NCI-H1436 (cell line): ENCODE measurements at places on chromosomes 3 and 15.

GRCh38 chr3:123357275-123357674 is 91.6 kb downstream of the ADCY5 start:
- no peak for DNase-seq

DNA sequence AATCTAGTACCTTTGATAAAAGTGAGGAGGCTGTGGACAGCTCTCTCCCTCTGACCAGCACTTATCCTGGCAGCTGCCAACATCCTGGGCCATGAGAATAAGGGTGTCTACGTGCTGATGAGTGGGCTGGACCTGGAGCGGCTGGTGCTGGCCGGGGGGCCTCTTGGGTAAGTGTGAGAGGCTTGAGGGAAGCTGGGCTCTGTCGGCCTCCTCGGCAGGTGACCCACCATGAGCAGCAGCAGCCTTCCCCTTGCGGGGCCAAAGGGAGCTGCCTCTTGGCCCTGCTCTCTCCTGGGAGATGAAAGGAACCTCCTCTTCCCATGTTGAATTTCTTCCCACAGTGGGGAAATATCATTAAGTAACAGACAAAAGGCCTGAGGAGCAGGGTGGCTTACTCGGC is 9.2 kb downstream of the IVD start:
- no peak for DNase-seq

- DNase-seq = no peak
These were observed 12.5 kb downstream of the SSR3 start for GRCh38 chr3:156542101-156543042.

DNA sequence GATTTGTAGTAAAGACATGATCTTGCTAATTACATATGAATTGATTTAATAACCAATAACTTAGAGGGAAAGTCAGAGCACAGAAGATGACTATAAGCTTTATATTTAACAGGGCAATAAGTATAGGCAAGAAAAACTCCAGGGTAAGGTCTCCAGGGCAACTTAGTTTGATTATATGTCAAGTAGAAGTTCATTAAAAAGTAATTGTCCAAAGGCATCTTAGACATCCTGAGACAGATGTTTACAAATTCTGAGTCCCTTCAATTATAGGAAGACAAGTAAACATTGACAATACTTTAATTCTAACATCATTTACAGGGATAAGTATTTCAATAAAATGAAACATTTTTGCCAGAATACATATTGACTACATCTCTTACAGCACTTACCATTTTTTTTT is 416.0 kb downstream of the RAP2B start:
- no peak for DNase-seq

DNA sequence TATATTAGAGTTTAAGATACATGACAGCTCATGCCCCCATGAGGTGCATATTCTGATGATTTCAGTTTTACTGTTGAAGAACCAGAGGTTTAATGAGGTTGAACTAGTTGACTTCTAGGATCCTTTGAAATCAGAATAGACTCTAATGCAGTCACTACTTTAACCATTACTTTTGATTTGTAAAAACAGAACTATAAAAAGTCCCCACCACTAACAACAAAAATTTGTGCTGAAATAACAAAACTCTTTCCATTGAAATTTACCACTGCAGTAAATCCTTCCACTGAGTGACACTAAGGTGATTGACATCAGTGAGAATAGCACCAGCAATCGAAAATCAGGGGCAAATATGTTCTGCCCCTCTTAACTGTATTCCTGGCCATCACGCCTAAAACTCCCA is 214.1 kb downstream of the SHQ1 start:
- DNase-seq = no peak

GRCh38 chr15:78422571-78423340 is 15.3 kb upstream of the IREB2 start:
- DNase-seq = peak; percentile 56

GRCh38 chr3:63349583-63350573 is 71.8 kb downstream of the SYNPR start:
- DNase-seq = peak; percentile 54

- DNase-seq = no peak
These were observed 19.1 kb downstream of the KLF15 start for GRCh38 chr3:126337980-126338651.

DNA sequence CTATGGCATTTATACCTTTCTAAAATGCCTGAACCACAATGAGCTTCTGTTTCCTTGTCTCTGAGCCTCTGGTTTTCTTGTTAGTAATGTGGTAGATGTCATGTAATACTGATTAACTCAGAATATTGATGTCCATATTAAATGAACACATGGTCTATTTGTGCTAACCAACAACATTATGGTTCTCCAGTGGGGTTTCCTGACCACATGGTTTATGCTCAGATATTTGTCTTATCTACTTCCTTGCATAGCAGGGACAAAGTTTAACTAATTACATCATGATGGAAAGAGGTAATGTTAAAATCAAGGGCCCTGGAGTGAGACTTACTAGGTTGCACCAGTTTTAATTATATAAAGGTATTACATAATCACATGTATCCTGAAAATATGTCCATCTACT is 62.6 kb upstream of the SCN10A start:
- no peak for DNase-seq

GRCh38 chr3:127088511-127089351 is 104.2 kb upstream of the PRR23E start:
- DNase-seq = no peak

DNA sequence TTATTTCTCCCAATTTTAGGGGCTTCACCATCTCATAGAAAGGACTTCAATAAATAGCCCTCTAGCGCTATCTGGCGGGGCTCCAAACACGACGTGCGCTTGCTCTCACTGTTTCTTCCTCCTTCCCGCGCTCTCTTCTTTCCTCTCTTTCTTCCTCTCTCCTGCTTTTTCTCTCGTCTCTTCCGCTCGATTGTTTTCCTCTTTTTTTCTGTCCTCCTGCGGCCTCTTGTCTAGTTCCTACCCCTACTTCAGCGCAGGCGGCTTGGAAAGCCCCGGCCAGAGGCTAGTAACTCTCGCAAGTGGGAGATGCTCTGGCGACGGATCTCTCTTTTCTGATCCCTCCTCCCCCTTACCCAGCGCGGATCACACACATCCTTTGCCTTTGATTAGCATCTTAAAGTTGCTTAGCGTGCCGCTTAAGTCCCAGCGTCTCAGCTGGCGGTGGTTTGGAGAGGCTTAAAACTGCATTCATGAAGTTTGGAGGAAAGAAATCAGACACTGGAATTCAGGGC is 6.2 kb upstream of the MEIS2 start:
- DNase-seq = no peak

DNA sequence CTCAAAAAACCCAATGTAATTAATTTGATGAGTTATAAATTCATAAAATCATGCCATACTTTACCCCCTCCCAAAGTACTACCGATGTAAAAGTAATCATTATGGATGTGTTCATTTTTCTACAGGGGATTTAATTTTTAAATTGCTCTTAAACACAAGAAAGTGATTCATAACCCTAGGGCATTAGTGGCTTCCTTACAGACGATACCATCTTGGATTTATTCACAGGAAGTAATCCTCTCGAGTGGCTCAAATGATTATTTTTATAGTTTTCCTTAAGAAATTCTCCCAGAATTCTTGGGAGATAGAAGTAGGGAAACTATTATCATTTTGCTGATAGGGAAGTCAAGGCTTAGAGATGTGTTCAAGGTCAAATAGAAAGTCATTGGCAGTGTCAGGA is 80.9 kb downstream of the PEX5L start:
- no peak for DNase-seq

GRCh38 chr3:70889162-70890019 is 577.0 kb upstream of the MDFIC2 start:
- no peak for DNase-seq

DNA sequence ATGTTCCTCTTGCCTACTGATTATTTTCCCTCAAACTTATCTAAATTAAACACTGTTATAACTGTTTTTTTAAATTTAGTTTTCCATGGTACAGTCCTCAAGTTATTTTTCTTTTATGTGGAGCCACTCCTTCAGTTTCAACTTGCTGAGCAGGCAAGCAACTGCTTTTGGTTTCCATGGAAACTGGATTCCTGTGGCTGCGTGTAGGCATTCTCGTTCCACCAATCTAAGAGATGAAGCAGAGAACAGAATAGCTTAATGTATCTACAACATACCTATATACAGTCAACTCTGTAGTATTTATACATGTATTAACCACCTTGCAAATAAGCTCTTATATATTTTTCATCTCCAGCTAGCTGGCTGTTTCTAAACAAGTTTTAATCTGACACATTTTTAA is 25.8 kb upstream of the ANXA2 start:
- no peak for DNase-seq

DNA sequence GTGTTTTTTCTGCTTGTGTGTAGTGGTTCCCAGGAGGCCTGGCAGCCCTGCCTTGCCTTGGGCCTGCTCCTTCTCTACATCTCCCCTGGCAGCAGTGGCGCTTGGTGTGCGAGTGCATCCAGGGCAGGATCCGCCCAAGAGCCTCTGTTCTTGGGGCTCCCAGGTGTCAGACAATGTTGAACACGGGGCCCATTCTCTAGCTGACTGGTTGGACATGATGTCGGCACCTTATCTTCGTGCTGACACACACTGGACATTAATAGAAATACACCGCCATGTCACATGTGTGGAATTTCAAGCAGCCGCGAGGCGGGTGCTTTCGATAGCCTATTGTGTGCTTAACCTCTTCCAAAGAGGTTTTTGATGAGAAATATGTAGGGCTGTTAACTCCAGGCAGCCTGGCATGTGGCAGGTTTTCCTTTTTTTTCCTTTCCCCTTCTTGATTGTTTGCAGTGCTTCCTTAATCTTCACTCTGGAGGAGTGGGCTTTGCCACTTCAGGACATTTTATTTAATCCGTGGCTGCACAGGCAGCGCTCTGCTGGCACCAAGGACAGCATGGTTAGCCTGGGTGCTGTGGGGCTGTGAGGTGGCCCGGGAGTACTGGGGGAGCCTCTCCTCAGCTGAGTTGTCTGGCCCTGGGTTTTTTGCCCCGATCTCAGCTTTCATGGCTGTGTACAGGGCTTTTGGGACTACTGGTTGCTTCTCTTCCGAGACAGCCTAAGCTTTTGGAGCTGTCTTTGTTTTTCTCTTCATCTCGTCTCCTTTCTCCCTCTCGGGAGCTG is 42.5 kb downstream of the CHCHD6 start:
- DNase-seq = no peak

DNA sequence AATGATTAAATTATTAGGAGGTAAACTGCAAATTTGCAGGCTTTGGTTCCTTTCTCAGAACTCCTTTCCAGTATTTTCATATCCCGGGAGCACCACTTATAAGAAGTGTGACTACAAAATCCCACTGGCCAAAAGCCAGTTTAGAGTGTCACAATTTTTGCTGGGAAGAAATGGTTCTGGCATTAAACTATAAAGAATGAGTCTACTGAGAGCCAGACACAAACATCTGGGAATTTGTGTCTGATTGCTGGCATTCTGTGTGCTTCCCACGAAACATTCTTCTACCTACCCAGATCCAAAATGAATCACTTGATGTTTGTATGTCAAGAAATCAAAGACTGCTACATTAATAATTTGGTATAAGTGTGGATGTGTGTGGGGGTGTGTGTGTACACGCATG is 82.8 kb downstream of the DUT start:
- no peak for DNase-seq

DNA sequence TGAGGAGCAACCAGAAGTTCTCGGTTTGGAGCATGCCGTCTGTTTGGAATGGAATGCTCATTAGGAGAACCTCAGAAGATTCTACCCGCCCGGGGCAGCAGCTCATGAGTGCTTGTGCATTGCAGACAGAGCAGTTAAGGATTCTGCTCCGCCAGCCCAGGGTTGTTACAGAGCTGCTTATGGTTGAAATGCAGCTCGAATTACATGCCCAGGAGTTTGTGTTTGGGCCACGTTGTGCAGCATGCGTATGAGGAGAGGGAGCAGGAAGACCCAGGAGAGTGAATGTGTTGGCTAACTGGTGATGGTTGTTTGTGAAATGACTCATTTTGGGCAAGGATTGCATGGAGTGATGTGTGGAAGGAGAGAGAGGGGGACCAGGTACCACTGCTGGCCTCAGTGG is 9.0 kb downstream of the FGD5 start:
- DNase-seq = no peak

- DNase-seq = no peak
These were observed 26.0 kb downstream of the DCBLD2 start for GRCh38 chr3:98875535-98875934.
